NCI-H2171 (cell line): ENCODE measurements at places on chromosomes 6 and 20.

- DNase-seq: no peak
These were observed 183.4 kb downstream of the ADGRG6 start for GRCh38 chr6:142485256-142485655.

DNA sequence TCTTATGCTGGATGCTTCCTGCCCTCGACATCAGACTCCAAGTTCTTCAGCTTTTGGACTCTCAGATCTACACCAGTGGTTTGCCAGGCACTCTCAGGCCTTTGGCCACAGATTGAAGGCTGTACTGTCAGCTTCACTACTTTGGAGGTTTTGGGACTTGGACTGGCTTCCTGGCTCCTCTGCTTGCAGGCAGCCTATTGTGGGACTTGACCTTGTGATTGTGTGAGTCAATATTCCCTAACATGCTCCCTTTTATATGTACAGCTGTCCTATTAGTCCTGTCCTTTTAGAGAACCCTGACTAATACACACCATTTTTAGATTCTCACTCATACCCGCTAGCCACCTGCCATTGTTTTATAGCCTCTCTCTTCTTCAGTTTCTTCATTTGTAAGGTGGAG is 382.1 kb upstream of the TSHZ2 start:
- no peak for DNase-seq

DNA sequence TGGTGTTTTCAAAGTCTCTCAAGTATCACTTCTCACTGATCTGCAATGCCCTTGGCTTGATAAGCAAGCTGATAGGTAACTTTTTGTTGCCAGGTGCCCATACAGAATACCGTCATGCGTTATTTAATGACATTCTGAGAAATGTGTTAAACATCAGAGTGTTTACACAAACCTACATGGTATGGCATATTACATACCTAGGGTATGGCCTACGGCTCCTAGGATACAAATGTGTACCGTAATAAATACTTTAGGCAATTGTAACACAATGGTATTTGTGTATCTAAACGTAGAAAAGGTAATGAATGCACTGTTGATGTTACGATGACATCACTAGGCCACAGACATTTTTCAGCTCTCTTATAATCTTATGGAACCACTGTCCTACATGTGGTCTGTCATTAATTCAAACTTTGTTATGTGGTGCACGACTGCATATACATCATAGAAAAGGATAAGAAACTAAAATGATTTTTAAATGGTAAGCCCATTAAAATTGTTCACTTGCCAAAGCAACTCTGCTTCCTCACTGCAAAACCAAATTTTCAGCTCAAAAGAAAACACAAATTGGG is 35.7 kb downstream of the CSNK2A1 start:
- DNase-seq: no peak

- DNase-seq: peak; percentile 73
These were observed 70.9 kb downstream of the CD40 start for GRCh38 chr20:46188866-46189541.

DNA sequence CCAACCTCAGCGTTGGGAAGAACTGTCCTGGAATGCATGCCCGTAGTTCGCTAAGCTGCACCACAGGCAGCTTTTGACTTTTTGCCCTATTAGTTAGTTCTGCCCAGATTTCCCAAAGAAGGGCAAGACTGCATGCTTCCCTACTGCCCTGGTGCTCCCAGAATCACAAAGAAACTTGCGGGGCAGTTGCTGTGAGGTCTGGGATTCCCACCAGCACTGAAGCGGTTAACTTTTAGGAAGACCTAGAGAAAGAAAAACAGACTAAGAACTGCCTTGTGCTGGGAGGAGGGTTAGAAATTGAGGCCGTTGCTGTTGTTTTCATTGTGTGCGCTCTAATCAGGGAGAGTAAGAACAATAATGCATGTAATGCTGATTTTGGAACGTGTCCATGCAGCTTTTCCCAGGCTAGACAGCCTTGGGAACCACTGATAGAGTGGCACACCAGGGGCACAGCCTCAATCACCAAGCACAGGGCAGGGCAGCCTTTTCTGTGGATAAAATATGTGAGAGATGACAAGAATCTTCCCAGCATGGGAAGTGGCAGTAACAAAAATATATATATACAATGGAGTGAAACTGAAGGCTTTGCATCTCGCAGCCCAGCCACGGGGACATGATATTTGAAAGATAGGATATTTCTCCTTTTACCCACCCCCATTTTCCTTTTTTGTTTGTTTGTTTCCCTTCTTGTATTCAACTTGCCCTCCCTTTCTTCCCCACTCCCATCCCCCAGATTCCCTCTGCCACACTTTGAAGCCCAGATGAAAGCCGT is 137.7 kb upstream of the HEY2 start:
- DNase-seq: no peak

- DNase-seq: no peak
These were observed 2.3 kb downstream of the BMP7 start for GRCh38 chr20:57263801-57264792.

GRCh38 chr6:31945507-31946369 is at the start of gene CFB:
CFB (plus strand) TSS chr6:31946095; CDS start chr6:31946222, 127 bp downstream.
- DNase-seq: no peak

DNA sequence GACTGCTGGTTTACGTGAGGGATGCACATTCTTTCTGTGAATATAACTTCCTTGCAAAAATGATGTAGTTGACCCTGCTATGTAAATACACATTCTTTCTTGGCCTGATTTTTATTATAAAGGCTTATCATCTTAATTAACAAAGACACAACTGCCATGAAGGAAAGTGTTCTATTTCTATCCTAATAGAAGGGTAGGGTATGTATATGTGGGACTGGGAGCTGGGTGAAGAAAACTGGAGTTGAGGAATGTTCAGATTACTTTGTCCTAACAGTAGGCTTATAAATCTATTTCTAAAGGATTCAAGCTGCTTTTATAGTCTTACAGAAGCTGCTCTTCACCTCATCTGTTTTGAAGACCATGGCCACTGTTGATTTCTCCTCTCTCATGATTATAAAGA is 76.5 kb upstream of the RGS17 start:
- DNase-seq: no peak

- DNase-seq: no peak
These were observed 20.1 kb downstream of the SAMD5 start for GRCh38 chr6:147528511-147529145.

DNA sequence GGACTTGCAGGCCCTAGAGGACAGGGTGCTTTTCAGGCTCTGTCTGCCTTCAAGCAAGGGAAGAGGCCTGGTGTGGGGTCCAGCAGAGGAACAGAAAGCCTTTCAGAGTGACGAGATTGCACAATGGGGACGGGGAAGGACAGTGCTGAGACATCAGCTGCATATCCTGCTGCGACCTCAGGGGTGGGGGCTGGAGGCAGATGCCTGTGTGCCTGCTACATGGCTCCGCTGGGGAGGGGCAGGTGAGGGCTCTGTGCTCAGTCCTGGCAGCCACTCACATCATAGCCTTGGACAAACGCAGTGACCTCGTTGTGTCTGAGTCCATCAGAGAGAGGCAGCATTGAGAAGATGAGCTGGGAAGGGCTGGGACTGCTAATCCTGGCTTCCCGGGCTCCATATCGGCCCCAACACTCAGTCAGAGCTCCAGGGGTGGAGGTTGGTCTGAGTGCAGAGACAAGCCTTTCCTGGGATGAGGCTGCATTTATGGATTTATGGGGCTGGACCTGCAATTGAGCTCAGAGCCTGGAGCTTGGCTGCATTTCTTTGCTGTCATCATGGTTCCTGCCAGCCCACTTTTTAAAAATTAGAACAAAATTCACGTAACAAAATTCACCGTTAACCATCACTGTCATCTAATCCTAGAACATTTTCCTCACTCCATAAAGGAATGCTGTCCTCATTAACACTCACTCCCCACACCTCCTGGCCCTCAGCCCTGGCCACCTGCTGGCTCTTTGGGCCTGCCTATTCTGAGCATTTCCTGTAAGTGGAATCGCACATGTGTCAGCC is 196.9 kb upstream of the SLC24A3 start:
- DNase-seq: no peak

DNA sequence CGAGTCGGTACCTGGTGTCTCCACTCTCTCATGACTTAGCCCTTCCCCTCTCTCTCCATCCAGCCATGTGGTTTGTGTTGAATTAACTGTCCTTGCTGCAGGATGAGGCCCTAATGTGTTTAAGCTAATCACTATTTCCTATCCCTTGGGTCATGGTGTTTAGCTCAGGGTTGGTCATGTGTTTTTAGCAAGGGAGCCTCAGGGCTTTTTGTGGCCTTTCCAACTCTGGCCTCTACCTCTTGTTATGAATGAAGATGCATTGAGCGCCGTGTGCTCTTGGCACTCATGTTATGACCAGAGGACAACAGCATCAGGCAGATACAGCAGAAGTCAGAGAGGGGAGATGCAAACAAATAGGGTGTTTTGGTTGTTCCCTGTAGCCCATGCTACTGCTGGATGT is 674.2 kb upstream of the FLRT3 start:
- no peak for DNase-seq

GRCh38 chr20:62707921-62708521 is 615 bp upstream of the NTSR1 start:
- DNase-seq: peak; percentile 91

DNA sequence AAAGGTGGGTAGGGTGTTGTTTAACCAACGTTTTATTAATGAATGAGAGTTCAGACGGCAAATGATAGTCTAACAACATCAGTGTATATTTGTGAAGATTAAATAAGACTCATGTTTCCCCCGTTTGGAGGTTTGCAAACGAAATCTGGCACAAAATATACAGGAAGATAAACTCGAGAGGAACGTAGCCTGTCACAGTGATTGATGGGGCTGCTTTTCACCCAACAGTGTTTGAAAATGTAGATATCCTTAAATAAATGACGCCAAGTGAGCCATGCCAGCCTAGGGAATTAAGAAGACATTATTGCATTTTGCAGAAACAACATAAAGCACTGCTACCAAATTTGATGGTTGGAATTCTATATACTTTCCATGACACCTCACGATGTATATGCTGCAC is 696.5 kb upstream of the FLRT3 start:
- DNase-seq: no peak

GRCh38 chr6:15368873-15369272 is 123.0 kb downstream of the JARID2 start:
- no peak for DNase-seq
